ENCODE measurements at places on chromosomes 6 and 20.

- no peak for DNase-seq
Observed at GRCh38 chr20:41776421-41776820, 158.2 kb upstream of the CHD6 start.

DNA sequence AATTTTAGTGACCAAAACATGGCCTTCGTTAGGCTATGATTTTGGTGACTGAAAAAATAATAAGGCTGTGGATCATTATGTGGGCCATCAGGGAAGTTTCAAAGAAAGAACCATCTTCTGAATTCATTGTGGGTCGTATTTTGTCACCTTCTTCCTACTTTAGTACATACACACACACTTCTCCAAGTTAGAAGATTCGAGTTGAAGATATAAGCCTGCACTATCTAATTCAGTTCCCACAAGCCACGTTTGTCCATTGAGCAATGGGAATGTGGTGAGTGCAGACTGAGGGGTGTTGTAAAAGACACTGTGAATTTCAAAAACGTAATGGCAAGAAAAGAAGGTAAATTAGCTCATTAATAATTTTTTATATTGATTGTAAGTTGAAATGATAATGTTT lies 766.0 kb downstream of the KIF16B start:
- no peak for DNase-seq

- DNase-seq: no peak
Observed at GRCh38 chr6:19325335-19325789, 511.8 kb upstream of the ID4 start.

DNA sequence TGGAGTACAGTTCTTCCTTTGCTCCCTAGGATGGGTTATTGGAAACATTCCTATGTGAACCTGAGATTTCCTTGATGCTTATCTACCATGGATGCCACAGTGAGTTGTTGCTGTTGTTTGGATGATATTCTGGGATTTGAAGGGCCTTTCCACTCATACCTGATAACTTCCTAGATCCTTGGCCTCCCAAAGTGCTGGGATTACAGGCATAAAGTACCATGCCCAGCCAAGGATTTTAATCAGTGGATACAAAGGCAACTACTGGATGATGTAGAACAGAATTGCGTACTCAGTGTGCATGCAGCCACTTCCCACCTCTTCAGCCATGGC lies 20.0 kb downstream of the PPP1R16B start:
- no peak for DNase-seq

DNA sequence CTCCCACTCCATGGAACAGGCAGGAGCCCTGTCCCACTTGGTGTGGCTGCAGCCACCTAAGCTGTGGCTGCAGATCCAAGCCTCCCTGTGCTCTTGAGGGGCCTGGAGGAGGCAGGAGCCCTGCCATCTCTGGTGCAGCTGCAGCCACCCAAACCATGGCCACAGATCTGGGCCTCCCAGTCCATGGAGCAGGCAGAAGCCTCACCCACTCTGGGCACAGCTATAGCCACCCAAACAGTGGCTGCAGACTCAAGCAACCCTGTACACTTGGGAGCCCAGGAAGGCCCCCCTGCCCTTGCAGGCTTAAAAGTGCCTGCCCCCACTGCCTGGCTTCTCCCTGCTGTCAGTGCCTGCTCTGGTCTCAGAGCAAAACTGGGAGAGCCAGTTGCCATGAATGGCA lies 320.3 kb downstream of the RFPL4B start:
- no peak for DNase-seq

DNA sequence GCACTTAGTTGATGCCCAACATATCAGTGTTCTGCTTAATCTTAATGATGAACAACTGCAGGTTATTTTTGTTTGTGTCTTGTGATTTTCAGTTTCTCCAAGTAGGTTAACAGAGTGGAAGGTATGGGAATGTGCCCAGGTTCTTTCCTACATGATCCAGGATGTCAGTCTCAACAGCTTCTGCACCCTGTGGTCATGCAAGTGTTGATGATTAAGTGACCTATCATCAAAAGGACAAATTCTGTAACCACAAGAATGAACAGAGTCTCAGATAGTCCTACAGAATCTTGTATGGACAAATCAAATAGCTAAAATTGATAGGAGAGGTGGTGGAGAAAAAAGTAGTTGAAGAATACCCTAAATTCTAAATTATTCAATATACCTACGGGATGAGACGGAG lies 26.1 kb downstream of the MAN1A1 start:
- DNase-seq: no peak

GRCh38 chr6:100479179-100480035 lies 14.7 kb upstream of the SIM1 start:
- no peak for DNase-seq

- peak; percentile 22 for DNase-seq
Observed at GRCh38 chr20:1005452-1006027, 3.4 kb upstream of the RSPO4 start.

GRCh38 chr20:19952392-19952791 lies 64.8 kb upstream of the NAA20 start:
- DNase-seq: peak; percentile 22

DNA sequence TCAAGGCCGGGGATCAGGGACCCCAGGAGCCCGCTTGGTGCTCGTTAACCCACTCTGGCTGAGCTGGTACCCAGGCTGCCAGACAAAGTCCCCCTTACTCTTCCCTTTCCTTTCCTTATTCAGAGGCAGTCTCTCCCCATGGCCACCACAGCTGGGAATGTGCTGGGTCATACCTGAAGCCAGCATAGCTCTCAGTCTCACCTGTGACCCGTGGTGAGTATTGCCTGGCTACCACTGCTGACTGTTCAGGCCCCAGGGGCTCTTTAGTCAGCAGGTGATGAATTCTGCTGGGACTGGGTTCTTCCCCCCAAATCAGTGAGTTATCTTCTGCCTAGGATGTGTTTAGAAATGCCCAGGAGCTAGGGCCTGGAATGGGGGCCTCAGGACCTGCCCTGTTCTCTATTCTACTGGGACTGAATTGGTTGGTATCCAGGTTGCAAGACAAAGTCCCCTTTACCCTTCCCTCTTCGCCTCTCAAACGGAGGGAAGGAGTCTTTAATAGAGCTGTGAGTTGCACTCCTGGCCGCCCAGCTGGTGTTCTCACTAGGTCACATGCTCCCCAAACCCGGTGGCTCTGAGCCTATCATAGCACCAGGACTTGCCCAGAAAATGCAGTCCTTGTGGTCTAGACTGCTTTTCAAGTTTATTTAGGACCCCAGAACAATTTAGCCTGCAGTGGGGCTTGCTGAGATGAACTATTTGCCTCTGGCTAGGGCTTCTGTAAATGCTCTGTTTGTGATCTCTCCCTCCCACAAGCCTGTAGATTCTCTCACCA lies 64.6 kb downstream of the MYO6 start:
- DNase-seq: no peak

GRCh38 chr6:65938000-65938399 lies 231.0 kb upstream of the EYS start:
- DNase-seq: no peak

- DNase-seq: no peak
Observed at GRCh38 chr20:43680981-43681380, 14.1 kb downstream of the MYBL2 start.

DNA sequence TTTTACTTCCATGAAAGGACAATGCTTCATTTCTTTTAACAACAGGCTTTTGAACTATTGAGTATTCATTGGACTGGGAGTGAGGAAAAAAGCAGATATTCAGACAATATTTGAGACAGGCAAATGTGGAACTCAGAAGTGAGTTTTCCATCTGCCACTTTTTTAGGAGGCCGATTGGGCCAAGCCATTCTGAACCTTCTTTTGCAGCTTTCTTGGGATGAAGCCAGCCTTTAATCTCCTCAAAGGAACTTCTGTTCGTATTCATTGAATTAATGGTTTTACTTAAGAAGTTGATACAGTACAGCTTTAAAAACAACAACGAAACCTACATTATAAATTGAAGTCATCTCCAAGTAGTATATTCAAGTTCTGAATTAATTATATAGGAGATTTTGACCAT lies 187.1 kb upstream of the RNF217 start:
- DNase-seq: no peak

GRCh38 chr6:149454346-149454848 lies 30.4 kb downstream of the ZC3H12D start:
- no peak for DNase-seq

DNA sequence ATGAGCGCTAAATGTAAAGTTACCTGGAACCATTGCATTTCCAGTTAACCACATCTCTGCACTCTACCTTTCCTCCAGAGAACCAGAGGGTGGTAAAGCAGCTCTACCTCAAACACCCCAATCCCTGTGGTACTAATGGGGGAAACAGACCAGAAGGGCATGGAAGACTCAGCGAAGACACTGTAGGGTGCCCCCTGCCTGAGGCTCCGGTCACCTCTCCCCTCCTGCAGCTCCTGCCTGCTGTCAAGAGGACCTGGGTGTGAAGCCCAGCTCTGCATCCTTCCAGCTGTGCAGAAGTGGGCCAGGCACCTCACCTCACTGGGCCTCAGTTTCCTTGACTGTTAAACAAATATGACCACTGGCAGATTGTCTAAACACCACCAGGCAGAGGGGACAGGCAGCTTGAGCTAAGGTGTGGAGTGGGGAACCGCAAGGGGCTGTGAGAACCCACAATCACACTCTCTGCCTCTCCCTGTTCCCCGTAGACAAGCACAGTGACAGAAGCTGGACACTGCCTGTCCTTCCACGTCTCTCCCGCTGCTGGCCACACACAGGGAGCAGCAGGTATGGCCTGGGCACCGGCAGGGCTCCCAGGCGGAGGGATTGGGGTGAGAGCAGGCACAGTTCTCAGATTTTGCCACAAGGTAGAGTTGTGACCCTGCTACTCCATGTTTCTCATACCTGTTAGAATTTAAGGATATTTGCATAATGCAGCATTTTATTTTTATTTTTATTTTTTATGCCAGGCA lies 9.1 kb upstream of the BPIFA2 start:
- DNase-seq: no peak

DNA sequence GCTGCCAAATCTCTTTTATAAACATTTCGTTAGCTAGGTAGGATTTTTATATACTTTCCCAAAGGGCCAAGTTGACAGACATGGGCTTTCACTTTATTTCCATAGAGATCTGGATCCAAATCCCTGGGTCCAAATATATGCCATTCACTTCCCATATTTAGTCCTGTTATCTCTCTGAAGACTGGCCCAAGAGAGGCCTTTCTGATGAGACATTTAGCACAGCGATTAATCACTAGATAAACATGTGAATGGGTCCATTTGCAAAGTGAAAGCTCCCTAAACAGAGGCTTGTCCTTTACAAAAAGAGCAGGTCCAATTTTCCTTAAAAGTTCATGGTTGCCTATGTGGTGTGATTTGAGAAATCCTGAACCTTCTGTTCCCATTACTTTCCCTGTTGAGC lies 132.6 kb downstream of the TRMT11 start:
- DNase-seq: no peak

- DNase-seq: no peak
Observed at GRCh38 chr6:27812078-27812804, 100.0 kb downstream of the OR2B2 start.

GRCh38 chr6:15389765-15390723 lies 144.2 kb downstream of the JARID2 start:
- no peak for DNase-seq

- no peak for DNase-seq
Observed at GRCh38 chr6:8006208-8006607, 58.0 kb downstream of the BLOC1S5 start.

DNA sequence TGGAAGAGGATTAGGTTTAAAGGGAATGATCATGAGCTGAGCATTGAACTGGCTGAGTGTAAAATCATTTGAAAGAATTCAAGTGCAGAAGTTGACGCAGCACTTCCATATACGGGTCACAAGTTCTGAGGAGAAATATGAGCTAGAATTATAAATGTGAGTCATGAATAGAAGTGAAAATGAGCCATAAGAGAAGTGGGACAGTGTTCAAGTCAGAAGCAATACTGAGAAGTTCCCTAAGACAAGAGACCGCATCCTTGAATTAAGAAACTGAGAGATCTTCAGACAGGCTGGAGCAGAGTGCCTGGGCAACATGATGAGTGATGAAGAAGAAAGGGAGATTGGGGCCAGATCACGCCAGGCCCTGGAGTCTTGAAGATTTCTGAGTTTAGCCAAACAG lies 209.7 kb downstream of the TBX18 start:
- no peak for DNase-seq

DNA sequence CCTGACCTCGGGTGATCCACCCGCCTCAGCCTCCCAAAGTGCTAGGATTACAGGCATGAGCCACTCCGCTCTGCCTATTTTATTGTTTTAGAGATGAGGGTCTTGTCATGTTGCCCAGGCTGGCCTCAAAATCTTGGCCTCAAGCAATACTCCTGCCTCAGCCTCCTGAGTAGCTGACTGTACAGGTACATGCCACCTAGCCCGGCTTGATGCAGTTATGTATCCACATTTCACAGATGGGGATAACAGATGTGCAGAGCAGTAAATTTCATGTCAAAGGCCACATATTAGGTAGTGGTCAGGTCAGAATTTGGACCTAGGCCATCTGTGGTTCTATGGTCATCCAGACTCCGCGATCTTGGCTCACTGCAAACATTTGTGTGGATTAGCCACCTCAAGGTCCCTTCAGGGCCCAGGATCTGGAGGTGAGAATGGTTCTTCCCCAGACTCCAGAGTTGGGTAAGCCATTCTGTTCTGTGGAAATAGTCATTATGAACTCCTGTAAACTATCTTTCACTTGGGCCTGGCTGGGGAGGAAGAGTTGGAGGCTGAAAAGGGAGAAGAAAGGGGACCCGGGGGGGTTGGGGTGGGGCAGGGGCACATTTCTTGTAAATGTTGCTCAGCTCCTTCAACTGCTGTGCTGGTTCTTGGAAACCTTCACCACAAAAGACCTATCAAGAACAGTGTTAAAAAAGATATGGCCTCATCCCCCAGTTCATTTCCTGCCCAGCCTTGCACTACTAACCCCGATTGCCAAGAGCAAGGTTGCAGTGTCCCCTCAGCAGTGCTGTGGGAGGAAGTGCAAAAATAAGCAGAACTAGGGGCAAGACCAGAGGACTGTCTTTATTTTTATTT lies 13.0 kb downstream of the PIM1 start:
- peak; percentile 69 for DNase-seq

- DNase-seq: no peak
Observed at GRCh38 chr20:38528167-38528566, 52.8 kb upstream of the ADIG start.

GRCh38 chr6:131116755-131117360 lies 18.4 kb upstream of the AKAP7 start:
- no peak for DNase-seq

GRCh38 chr6:132715204-132715603 lies 1.3 kb upstream of the VNN1 start:
- DNase-seq: no peak

- DNase-seq: no peak
Observed at GRCh38 chr6:20891161-20891560, 356.9 kb downstream of the CDKAL1 start.

DNA sequence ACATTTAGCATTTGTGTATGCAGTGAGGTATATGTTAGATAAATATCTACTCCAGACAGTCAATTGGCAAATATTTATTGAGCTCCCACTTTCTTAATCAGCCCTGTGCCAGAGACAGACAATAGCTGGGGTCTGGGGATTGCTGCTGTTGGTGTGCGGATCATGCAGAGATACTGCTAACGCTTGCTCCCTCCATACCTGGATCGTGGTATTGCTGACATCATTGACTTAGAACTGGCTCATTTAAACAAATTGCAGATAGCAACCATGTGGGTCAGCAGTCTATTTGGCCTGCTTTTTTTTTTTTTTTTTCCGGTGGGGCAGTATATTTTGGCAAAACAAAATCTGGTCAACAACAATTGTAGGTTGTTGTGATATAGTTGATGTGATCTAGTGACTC lies 9.5 kb downstream of the ARID1B start:
- no peak for DNase-seq

GRCh38 chr6:4666886-4667513 lies 109.2 kb upstream of the CDYL start:
- no peak for DNase-seq

GRCh38 chr6:4174042-4174441 lies 38.7 kb upstream of the ECI2 start:
- DNase-seq: no peak

Data from stimulated activated CD4-positive, alpha-beta T cell treated with anti-CD3 and anti-CD28 coated beads, Interleukin-1b, Interleukin-23, amount 100 ng/mL, for 48 hours (primary cell).